ENCODE measurements at places on chromosomes 7 and 10.

- no peak for DNase-seq
Measured at GRCh38 chr10:94524146-94524545, 21.4 kb upstream of the HELLS start.

GRCh38 chr7:77800158-77800557 is 1.6 kb downstream of the PHTF2 start:
- DNase-seq, result peak; percentile 20

DNA sequence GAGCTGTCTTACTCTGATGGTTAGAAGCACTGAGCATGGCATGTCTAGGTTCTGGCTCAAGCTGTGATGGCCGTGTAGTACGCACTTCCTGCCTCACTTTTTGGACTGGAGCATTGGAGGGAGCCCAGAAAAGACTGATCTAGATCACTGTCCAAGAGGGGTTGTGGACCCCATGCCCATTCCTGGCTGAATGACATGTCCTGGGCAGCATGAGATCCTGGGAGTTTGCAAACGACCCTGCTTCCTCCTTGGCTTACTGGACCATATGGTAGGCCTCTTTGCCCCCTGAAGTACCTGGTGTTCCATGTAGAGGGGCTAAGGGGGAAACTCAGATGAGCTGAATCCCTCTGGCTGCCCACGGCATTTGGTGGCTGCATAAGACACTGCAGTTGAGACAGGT is 36.7 kb downstream of the ARHGAP22 start:
- DNase-seq, result no peak

DNA sequence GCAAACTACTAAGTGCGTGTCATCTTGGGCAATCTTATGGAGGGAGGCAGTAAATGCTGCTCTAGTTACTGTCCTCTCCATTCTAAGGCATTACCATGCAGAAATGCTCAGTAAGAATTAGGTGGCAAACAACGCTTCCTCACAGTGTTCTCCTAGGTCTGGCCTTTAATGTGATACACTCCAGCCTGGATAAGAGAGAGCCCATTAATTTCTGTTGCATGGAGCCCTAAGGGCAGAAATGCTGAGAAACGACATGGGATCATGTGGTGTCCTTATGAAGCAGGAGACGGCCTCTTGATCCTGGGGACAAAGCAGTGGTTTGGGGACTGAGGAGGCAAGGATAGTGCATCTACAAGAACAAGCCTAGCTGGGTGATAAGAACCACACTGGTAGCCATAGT is 44.0 kb downstream of the SLC25A13 start:
- no peak for DNase-seq

Data from suppressor macrophage (primary cell).